ENCODE measurements at places on chromosomes 1 and 21. TPM values are rescaled to one million over a fixed set of nuclear protein-coding genes. Genes with fewer than 3 reads are reported as not detected.

Gene FCRL6
- total RNA-seq: not detected

- DNase-seq: no peak
Measured at GRCh38 chr1:65170511-65171142, 22.6 kb downstream of the AK4 start.

GRCh38 chr1:154813300-154813816 is 56.7 kb downstream of the KCNN3 start:
- DNase-seq: no peak

Gene ADAM15
- 149 TPM for total RNA-seq

GRCh38 chr1:52266507-52266906 is 99.5 kb downstream of the CC2D1B start:
- no peak for DNase-seq

DNA sequence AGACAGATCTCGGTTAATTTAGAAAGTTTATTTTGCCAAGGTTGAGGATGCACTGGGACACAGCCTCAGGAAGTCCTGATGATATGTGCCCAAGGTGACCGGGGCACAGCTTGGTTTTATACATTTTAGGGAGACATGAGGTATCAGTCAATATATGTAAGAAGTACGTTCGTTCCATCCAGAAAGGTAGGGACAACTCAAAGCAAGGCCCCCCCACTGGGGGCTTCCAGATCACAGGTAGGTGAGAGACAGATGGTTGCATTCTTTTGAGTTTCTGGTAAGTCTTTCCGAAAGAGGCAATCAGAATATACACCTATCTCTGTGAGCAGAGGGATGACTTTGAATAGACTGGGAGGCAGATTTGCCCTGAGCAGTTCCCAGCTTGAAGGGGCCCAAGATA is 60.4 kb upstream of the VTCN1 start:
- DNase-seq: no peak

- DNase-seq: peak; percentile 59
Measured at GRCh38 chr1:17059391-17060305, 5.8 kb upstream of the SDHB start.

- peak; percentile 12 for DNase-seq
Measured at GRCh38 chr1:150072959-150073358, 5.4 kb downstream of the VPS45 start.

GRCh38 chr1:30847358-30847972 is 61.1 kb downstream of the SDC3 start:
- DNase-seq: no peak

Gene CHI3L2
- not detected for total RNA-seq

GRCh38 chr1:12678350-12678749 is 34.5 kb downstream of the AADACL4 start:
- no peak for DNase-seq

GRCh38 chr1:86912281-86912900 is 1.5 kb downstream of the SELENOF start:
- DNase-seq: no peak

GRCh38 chr1:222026280-222026679 is 284.4 kb upstream of the DUSP10 start:
- DNase-seq: no peak

- DNase-seq: no peak
Measured at GRCh38 chr1:203001986-203002385, 5.2 kb upstream of the TMEM183A start.

- no peak for DNase-seq
Measured at GRCh38 chr1:235060607-235061470, 67.8 kb downstream of the TOMM20 start.

DNA sequence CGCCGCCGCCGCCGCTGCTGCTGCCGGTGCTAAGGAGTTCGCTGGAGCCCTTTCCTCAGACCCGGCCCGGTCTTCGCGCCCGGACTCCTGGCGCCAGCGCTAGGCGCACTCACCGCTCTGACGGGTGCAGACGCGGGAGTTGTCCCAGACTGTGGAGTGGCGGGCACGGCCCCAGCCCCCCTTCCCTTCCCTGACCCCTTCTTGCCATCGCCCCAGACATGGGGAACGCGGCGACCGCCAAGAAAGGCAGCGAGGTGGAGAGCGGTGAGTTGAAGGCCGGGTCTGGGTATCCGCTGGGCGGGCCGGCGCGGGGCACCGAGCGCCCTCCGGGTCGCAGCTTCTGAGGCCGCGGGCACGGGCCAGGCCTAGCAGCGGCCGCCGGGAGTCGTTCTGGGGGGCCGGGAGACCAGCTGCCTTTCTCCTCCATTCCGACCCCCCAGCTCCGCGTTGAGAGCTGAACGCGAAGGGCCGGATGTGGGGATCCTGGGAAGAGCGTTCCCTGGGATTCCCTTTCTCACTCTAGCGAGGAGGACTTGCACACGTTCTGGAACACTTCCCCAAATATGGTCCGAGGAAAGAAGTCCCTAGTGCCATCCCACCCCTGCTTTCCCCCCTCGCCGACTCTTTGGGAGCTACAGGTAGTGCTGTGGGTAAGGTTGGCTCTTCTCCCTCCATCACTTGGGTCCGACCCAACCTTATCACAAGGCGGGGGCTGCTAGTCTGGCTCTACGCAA is 65.8 kb upstream of the PRKACB start:
- no peak for DNase-seq
